Immature natural killer cell (primary cell): ENCODE measurements at places on chromosomes 12 and 14. TPM values are rescaled to one million over a fixed set of nuclear protein-coding genes. Genes with fewer than 3 reads are reported as not detected.
A peak's percentile ranks its signal among the peaks of the same experiment; 100 is the strongest.

- no peaks in the 10 kb centered on the region for H3K27me3 ChIP-seq
- H3K36me3 ChIP-seq = no peaks in the 10 kb centered on the region
- H3K4me3 ChIP-seq = no peak overlapping the region
- no peak overlapping the region for H3K27ac ChIP-seq
These were observed 52.8 kb downstream of the IGF1 start for GRCh38 chr12:102427543-102427941.

DNA sequence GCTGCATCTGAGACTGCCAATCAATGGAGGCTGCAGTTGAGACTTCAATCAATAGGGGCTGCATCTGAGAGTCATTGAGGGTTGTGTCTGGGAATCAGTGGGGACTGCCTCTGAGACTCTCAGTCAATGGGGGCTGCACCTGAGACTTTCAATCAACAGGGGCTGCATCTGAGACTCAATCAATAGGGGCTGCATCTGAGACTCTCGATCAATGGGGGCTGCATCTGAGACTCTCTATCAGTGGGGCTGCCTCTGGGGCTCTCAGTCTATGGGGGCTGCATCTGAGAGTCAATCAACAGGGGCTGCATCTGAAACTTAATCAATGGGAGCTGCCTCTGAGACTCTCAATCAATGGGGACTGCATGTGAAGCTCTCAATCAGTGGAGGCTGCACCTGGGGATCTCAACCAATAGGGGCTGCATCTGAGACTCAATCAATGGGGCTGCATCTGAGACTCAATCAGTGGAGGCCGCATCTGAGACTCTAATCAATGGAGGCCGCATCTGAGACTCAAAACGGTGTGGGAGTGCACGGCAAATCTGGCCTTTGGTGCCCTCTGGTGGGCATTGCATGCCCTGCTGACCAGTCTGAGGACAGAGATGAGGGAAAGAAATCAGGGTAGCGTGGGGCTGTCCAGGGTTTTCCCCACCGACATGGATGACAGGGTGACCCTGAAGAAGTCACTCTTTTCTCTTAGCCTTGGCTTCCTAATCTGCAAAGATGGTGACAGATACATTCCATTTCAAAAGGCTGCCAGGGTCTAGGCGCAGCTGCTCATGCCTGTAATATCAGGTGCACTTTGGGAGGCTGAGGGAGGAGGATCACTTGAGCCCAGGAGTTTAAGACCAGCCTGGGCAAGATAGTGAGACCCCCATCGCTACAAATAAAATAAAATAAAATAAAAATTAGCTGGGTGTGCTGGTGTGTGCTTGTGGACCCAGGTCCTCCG is 41.3 kb upstream of the EIF5 start:
- peak; percentile 28 for DNase-seq
- no peak overlapping the region for H3K27ac ChIP-seq
- peaks cover 4% of the 10 kb centered on the region for H3K27me3 ChIP-seq
- no peak overlapping the region for H3K4me3 ChIP-seq
- no peaks in the 10 kb centered on the region for H3K36me3 ChIP-seq

GRCh38 chr14:68862954-68863594 is 70.2 kb upstream of the ZFP36L1 start:
- H3K36me3 ChIP-seq = no peaks in the 10 kb centered on the region
- DNase-seq = peak; percentile 48
- H3K4me1 ChIP-seq = no peaks in the 10 kb centered on the region
- H3K27ac ChIP-seq = no peak overlapping the region
- no peak overlapping the region for H3K4me3 ChIP-seq

Gene PSMB5
- 39.7 TPM for polyA plus RNA-seq

DNA sequence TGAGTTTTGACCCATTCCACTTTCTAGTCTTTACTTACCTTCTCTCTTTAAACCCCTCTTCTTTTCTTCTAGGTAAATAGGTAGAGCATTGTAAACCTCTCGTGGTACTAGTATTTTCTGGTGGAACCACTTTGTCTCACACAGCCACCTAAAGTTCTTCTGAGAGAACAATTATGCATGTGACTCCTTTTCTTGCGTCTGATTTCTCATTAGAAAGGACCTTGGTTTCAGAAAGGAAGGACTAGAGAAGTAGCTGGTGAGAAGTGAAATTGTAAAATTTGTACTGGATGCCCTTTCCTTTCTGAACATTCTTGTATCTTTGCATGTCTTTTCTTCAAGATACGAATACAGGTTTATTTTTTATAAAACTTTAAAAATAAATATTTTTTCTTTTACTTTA is 99.0 kb downstream of the NUBPL start:
- no peak for DNase-seq
- H3K27ac ChIP-seq = no peak overlapping the region
- peaks cover 21% of the 10 kb centered on the region for H3K36me3 ChIP-seq
- H3K4me1 ChIP-seq = peaks cover 4% of the 10 kb centered on the region
- H3K4me3 ChIP-seq = no peak overlapping the region

Gene PRIMA1
- not detected for polyA plus RNA-seq

GRCh38 chr12:118827047-118827446 is 154.3 kb upstream of the SRRM4 start:
- H3K27ac ChIP-seq = no peak overlapping the region
- DNase-seq = no peak
- H3K36me3 ChIP-seq = no peaks in the 10 kb centered on the region
- no peak overlapping the region for H3K4me3 ChIP-seq
- H3K4me1 ChIP-seq = no peaks in the 10 kb centered on the region
- no peaks in the 10 kb centered on the region for H3K27me3 ChIP-seq

DNA sequence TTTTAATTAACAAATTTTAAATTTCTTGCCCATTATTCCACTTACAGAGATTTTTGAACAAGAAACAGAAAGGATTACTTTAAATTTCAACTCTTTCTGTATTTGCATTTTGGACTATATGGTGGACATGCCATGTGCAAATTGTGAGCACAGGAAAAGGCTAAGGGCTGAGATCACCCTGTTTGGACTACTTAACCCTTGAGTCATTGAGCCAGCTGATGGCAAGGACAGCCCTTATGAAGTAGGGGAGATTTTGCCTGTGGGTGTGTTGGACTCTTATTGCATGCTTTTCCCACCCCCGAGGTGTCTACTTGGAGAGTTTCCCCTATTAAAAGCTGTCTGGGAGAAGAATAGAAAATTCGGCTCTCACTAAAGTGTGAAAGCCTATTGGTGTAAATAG is 17.2 kb downstream of the DERA start:
- H3K27ac ChIP-seq = no peak overlapping the region
- H3K4me1 ChIP-seq = peaks cover 11% of the 10 kb centered on the region
- no peak overlapping the region for H3K4me3 ChIP-seq
- no peak for DNase-seq

DNA sequence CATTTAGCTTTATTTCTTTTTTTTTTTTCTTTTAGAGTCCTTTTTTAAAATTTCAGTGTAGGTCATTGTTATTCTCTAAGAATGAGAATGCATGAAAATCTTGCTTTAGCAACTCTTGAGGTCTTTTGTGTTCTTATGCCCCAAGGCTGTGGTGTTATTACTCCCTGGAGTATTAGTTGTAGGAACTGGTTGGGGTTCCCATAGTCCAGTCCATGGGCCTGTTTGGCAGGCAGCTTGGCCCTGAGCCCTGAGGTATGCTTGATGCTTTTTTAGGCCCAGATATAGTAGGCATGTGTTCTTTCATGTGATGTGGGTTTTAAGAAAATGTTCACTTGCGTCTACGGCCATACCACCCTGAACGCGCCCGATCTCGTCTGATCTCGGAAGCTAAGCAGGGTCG is 1.6 kb downstream of the FAM234B start:
- no peak for DNase-seq
- peaks cover 7% of the 10 kb centered on the region for H3K4me1 ChIP-seq

DNA sequence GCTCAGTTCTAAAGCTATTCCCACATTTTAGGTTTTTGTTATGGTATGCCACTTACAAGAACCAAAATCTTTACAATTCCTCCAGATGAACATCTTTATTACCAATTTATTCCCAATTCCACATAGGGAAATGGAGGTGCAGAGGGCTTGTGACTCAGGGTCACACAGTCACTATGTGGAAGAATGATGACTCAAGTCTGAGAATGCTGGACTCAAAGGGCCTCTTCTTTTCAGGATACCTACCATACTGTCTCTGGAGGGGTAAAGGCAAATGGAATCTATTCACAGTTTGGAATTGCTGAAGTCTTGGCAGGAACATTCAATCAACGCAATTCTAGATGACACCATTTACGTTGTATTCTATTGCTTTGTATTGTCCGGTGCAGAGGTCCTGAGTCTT is 48.2 kb upstream of the MANSC4 start:
- peaks cover 5% of the 10 kb centered on the region for H3K27me3 ChIP-seq
- DNase-seq = no peak
